ENCODE measurements at places on chromosomes 6 and 20.

- DNase-seq: peak; percentile 50
Measured at GRCh38 chr6:141562186-141562811, 570.4 kb upstream of the GJE1 start.

- peak; percentile 32 for DNase-seq
Measured at GRCh38 chr6:12289365-12289919, 719 bp upstream of the EDN1 start.

DNA sequence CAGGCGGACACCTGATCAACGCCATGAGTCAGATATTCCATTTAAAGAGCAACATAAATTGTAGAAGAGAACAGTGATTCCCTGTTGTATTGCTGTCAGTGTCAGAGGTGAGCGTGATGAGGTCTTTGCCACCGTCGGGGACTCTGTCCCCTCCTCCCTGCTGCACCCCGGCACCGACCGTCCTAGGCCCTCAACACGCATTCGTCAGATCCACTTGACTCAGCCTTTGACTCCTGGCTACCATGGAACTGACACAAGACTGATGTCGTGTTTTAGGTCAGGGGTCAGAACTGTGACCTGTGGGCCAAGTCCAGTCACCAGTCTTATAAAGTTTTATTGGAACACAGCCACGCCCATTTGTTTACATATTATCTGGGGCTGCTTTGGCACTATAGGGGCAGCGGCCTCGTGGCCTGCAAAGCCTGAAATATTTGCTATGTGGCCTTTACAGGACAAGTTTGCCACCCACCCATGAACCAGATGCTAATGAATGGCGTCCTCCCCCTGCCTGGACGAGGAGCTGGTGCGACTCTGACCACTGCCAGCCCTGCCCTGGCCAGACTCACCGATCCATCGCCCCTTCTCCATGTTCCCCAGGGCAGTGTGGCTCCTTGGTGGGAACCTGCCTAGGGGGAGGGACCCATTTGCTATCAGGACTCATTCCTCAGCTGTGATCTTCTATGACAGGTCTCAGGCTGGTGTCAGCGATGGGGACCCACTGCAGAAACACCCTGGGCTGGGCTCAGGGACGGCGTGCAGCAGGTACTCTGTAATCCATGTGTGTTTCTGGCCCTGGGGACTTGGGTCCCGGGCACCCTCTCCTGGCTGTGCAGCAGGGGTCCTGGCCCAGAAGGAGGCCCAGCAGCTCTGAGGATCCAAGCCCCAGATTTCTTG is 37.5 kb upstream of the PHACTR3 start:
- DNase-seq: no peak

- no peak for DNase-seq
Measured at GRCh38 chr20:15930311-15931305, 642.6 kb downstream of the KIF16B start.

- DNase-seq: peak; percentile 34
Measured at GRCh38 chr6:144284783-144285547, at the start of gene UTRN. TSS of gene UTRN (plus strand) at chr6:144285335. CDS start at chr6:144291829, 6,494 bp downstream.

- DNase-seq: peak; percentile 87
Measured at GRCh38 chr20:57619051-57619831, 985 bp downstream of the ZBP1 start.

- no peak for DNase-seq
Measured at GRCh38 chr6:13398421-13398994, 70.2 kb upstream of the TBC1D7 start.

- no peak for DNase-seq
Measured at GRCh38 chr6:132648828-132649227, 10.2 kb downstream of the TAAR1 start.

DNA sequence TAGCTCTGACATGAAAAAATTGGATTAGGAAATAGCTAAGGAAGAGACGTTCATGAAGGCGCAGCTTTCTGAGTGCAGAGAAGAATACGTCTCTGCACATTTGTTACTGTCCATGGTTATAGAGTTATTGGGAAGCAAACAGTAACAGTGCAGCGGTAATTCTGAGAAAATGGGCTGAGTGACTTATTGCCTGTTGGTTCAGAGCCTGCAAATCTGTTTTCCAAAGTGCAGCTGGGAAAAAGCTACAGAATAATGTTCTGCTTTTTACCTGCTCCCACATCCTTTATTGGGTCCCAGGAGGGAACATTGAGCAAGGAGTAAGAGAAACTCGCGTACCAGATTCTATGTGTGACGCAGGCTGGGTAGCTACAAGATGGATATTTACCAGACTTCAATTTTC is 160.2 kb downstream of the BTBD3 start:
- DNase-seq: no peak

DNA sequence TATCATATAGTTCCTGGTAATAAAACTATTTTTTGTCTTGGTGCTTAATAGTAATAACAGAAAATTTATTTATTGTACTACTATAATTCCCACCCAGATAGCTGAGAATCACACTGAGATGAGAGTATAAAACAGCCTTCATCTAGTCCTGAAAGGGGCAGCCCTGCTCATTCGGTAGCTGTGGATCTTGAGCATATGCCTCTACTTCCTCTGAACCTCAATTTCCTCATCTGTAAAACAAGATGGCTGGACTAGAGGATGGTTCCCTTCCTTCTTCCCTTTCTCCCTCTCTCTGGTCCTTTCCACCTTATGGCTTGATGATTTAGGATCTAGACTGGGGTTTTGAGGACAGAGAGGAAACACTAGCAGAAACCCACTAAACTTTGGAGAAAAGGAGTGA is 15.0 kb downstream of the FKBP5 start:
- DNase-seq: no peak

DNA sequence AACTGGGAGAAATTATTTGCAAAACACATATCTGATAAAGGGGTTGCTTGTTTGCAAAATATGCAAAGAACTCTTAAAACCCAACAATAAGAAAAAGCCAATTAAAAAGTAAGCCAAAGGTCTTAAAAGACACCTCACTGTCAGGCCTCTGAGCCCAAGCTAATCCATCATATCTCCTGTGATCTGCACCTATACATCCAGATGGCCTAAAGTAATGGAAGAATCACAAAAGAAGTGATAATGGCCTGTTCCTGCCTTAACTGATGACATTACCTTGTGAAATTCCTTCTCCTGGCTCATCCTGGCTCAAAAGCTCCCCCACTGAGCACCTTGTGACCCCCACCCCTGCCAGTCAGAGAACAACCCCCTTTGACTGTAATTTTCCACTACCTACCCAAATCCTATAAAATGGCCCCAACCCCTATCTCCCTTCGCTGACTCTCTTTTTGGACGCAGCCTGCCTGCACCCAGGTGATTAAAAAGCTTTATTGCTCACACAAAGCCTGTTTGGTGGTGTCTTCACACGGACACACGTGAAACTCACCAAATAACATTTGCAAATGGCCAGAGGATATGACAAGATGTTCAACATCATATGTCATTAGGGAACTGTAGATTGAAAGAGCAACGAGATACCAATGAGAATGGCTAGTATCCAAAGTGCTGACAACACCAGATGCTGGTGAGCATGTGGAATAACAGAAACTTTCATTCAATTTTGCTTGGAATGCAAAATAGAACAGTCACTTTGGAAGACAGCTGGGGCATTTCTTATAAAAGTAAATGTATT is 565.0 kb upstream of the ADGRB3 start:
- no peak for DNase-seq

GRCh38 chr20:57589123-57589727 is 28.3 kb downstream of the PCK1 start:
- DNase-seq: no peak

GRCh38 chr6:69593706-69594105 is 203.1 kb downstream of the LMBRD1 start:
- DNase-seq: no peak

- DNase-seq: no peak
Measured at GRCh38 chr6:137219664-137220252, 573 bp upstream of the IFNGR1 start.

- DNase-seq: no peak
Measured at GRCh38 chr6:135871296-135871695, 19.8 kb downstream of the PDE7B start.
